Posterior vena cava (tissue), 2 donors: ENCODE measurements at places on chromosomes 3 and 15. TPM values are rescaled to one million over a fixed set of nuclear protein-coding genes. Genes with fewer than 3 reads are reported as not detected.

The ZIC1 gene
- 7.5 TPM for total RNA-seq

The C2CD4A gene
- not detected for total RNA-seq

The AHSG gene
- total RNA-seq: not detected

The CHDH gene
- total RNA-seq: 2.0 TPM

The IL5RA gene
- total RNA-seq: not detected

The UQCRC1 gene
- total RNA-seq: 135 TPM

The RHCG gene
- total RNA-seq: not detected

The SNTN gene
- total RNA-seq: not detected

The CIB2 gene
- total RNA-seq: 5.1 TPM

The CRYGS gene
- total RNA-seq: 1.9 TPM

DNA sequence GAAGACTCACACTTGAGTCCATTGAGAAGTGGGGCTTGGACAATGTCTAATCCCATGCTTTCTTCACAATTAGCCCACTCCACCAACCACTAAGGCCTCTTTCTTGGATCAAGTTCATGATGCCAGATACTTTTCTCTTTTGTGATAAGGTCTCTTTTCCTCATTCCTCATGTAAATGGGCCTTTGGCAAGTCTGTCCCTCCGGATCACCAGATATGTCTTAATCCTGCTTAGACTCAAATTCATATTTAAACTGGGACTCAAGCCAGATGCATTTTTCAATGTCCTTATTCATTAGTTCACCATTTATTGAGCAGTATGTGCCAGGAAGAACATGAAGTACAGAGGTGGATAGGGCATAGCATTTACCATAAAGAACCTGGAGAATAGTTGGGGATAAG lies 671.1 kb downstream of the TBL1XR1 start:
- no peak for DNase-seq

DNA sequence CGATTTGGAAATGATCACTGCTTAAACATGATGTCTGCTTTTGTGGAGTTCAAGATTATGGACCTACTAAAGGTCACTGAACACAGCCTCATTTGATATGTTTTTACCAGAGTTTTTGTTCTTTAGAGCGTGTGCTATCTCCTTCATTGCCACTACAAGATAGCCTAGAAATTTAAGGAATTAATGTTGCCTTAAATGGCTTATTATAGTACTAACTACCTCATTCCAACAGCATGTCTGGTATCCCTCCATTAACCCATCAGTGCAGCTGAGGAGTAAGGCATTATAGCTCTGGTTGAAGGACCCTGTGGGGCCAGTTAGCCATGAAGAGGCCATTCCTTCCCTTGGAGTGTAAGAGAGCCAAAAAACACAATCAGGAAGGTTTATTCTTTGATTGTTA lies 2.3 kb upstream of the FAM43A start:
- DNase-seq: no peak

DNA sequence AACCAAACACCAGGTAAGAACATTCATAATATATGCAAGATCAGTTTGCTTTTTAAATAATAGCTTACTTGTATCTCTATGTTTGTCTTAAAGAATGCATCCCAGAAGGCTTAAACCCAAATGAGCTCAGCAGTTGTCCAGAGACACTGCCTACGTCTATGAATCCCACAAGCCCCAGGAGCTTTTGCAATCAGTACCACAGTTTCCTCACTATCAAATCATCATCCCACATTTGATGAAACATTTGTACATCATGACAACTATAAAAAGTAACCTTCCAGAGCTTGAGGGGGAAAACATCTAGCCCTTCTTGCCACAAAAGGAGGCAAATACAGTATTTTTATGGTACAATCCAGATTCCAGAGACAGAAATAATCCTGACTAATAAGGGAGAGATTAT lies 63.7 kb downstream of the ATP8B4 start:
- DNase-seq: no peak

- DNase-seq: no peak
These were observed 263.9 kb downstream of the CHST2 start for GRCh38 chr3:143383421-143383820.

- DNase-seq: no peak
These were observed 511.1 kb downstream of the OTOL1 start for GRCh38 chr3:162007722-162008121.

DNA sequence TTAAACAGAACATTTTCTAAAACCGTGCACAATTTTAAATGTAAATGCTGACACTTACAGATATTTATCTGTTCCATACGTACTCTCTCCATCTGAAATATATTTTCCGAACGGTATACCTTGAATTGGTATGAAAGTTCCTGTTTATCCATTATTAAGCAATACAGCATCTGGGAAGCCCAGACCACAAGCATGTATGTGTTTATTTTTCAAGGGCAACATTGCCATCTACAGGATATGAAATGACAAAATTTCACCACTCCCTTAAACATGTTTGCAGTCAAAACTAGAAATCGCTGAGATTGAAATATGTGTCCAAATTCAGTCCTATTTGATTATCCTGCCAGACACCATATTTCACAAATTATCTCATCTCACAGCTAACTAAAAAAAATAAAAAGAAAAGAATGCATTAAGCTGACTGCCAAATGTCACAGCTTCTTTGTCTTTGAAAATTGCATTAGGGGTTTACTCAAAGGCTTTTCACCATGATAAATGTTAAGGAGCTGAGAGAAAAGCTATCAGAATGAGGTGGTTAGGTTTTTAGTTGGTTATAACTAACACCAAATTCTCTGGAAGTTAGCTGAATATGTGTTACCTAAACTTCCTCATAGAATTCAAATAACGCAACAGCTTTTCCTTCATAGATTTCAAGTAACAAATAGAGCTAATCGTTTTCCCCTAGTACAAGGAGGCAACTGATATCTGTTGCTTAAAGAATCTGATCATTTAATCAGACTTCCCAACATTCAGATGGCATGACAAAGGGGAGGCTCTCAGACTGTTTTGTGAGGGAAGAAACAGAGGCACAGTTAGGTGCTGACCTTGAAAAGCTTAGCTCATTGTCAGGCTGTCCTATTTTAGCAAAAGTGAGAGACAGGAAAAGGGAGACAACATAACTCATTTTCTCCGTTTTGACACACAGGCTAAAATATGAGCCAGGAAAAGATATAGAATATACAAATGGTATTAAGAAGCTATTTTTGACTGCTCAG lies 533.1 kb downstream of the TBL1XR1 start:
- no peak for DNase-seq

DNA sequence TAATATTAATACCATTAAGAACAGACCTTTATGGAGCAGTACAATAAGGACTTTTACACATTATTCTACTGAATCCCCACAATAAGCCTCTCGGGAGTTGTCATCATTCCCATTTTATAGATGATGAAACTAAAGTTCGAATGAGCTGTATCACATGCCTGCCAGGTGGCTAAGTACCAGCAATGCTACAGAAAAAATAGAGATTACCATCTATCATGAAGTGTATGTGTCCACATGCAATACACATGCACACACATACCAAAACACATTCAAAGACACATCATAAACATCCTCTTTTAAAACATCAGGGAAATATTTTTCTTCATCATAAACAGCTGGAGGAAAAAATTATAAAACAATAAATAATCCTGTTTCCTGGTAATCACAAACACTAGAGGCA lies 136.6 kb downstream of the SUCLG2 start:
- no peak for DNase-seq

- no peak for DNase-seq
These were observed 44.4 kb upstream of the FAN1 start for GRCh38 chr15:30859091-30859874.

DNA sequence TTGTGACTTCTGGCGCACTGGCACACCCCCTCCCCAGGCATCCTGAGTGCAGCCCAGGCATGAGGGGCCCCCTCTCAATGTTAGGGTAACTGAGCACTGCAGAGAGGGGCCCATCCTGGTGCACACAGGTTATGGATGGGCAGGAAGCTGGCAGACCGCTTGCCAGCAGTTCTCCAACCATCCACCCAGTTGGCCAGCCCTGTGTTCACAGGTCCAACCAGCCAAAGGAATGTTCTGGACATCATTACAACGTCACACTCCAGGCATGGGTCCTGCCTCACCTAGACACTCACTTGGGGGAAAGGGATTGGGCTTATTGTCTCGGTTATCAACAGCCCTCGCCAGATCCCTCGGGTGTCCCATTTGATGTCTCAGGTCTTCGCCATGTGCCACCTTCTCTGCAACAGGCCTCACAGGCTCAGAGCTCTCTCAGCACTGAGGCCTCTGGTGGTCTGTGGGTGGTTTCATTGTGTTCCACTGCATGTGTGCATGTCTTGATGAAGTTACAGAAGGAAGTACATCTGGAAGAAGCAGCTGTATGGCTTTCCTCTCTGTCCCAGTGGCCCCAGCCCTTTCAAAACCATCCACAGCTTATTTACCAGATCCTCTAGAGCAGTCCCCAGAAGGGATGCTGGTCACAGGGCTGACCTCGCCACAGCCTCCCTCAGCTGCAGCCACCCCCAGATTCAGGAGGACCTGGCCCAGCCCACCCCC lies 23.7 kb downstream of the ADCY5 start:
- DNase-seq: no peak

DNA sequence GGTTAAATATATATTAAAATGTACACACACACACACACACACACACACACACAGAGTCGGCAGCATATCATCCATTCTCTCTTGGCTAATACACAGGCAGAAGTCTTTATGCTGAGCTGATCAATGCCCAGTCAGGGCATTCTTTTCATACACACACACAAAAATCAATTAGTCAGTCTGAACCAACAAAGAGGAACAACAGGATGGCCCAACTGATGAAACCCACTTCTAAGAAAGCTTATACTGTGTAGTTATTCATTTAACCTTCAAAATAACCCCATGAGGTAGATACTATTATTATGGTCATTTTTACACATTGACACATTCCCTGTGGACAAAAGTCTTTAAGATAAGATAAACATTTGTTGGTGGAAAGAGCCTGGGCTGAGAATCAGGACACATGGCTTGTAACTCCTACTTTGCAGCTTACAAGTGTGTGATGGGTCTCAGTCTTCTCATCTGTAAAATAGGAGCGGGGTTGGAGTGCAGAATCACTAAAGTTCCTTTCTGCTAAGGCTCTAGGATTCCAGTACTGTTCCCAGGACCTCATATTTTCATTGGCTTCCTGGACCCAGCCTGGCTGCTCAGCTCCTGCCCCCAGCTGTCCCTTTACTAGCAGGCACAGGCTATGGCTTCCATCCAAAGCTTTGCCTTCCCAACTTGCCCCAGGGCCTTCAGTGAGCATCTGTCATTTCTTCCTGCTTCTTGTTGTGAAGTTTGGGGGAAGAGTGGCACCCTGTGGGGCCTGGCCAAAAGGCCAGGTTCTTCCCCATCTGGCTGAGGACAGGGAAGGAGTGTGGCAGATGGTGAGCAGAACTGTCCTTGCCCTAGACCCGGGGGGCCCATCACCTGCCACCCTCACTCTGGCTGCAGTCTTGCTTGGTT lies 27.2 kb upstream of the GLCE start:
- no peak for DNase-seq

DNA sequence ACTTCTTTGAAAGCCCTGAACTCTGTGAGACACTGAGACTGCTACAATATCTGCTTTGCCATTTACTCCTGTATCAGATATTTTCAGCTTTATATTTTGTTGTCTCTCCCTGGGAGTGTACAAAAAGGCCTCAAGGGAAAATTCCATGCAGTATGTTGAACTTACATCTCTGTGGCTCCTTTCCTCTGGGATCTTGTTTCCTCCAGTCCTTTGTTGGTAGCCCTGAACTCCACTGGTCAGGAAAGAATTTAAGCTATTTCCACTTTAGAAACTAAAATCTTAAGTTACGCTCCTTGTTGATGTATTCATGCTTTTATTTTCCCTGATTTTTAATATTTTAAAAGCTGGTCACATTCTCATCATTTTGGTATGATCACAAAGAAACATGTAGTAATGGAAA lies 277.9 kb downstream of the FHIT start:
- DNase-seq: no peak

- DNase-seq: no peak
These were observed 22.8 kb upstream of the NOX5 start for GRCh38 chr15:68991723-68992122.

DNA sequence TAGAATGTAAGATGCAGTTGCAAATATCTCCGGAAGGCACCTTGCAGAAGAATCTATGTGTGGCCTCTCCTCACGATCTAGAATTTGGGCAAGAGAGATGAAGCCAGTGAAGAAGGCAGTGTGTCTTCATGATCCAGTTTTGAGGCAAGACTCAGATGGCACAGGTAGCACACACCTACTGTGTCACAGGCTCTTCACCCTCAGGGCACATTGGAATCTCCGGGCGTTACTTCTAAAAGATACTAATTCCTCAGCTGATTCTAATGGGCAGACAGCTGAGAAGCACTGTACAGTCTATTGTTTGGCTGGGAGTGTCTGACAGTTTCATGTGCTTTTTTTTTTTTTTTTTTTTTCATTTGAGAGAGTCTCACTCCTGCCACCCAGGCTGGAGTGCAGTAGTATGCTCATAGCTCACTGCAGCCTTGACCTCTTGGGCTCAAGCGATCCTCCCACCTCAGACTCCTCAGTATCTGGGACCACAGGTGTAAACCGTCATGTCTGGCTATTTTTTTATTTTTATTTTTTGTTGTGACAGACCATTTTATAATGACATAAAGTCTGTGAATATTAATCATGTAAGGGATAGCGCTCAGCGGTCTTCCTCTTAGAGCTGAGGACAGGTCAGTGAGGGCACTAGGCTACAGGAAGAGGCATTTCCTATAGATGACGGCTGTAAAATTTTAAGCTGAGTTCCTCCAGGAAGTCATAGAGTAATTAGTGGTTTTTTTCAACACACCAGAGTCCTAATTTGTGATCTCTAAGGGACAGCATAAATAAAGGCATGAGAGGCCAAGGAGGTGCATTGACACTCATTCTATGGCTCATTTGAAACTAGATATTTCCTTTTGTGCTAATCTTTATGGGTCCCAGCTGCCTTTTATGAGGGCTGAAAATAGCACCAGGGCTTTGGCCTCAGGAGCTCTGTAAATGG lies 4.0 kb downstream of the C3orf52 start:
- no peak for DNase-seq

GRCh38 chr15:28945626-28946230 lies 60.0 kb downstream of the APBA2 start:
- DNase-seq: peak; percentile 18

DNA sequence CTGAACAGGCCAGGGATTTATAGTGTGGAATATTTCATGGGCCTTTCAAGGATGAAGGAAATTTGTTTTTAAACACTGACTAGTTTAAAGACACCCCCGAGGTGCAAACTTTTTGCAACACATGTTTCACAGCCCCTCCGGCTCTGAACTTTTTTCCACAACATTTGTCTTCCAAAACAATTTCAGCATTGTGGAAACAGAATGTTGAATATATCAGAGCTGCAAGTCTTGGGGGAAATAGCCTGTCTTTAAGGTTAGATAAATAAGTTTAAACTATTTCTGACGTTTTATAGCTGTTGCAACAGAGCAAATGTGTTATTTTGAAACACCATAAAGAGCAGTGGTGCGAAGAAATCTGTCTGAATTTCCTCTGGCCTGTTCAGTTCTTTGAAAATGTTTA lies 229.2 kb upstream of the GOLGA6L4 start:
- no peak for DNase-seq

DNA sequence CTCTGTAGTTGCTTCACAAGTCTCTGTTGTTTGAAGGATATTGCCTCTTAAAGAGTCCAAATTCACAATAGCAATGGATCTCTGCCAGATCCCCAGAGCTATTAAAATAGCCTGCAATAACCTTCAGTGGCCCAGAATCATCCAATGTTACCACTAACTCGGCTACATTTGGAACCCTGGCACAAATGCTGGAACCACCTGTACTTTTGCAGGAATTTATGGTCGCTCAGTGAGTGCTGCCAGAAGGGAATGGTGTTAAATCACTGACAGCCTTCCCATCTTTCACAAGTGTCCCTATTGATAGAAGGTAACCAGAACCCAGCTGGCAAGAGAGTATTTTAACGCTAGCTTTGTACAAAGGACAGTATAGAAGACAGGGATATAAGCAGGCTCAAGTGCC lies 298.8 kb upstream of the PLSCR5 start:
- no peak for DNase-seq

GRCh38 chr15:99443768-99444446 lies 121.9 kb upstream of the MEF2A start:
- peak; percentile 78 for DNase-seq
